ENCODE measurements at places on chromosomes 6 and 20. TPM values are rescaled to one million over a fixed set of nuclear protein-coding genes. Genes with fewer than 3 reads are reported as not detected.

The MMS22L gene
- 32.3 TPM for total RNA-seq

DNA sequence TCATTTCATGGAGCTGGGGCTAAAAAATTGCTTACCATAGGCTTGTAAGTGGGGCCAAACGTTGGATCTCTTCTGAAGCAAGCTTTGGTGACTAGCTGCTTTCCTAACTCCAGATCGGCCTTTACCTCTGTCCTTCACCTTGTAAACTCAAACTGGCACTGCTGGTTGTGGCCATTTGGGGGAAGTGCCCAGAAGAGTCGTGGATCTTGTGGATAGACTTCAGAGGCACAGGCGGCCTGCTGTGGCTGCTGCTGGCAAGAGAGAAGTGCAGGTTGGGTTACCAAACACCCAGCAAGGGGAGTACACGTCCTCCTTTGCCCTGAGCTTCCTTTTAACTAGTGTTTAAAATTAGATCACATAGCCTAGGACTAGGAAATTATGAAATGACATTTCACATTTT, 36.8 kb upstream of the KLHL31 start:
- no peak for DNase-seq

- no peak for DNase-seq
These were observed 20.4 kb downstream of the ARMC2 start for GRCh38 chr6:108868647-108869046.

DNA sequence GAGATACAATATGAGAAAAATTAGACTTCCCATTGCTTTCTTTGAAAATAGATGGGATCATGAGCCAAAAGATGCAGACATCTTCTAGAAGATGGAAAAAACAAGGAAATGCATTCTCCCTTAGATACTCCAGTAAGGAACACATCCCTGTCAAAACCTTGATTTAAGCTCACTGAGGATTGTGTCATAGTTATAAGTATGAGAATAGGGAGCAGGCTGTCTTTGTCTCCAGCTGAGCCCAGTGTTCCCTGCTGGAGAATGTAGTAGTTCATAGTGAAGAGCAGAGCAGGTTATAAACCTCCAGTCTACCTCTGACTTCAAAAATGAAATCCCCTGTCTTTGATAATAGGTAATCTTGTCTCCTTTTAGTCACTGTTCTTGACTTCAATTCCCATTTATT, 589.9 kb downstream of the PHF3 start:
- DNase-seq, result no peak

- no peak for DNase-seq
These were observed 56.1 kb downstream of the ADAT2 start for GRCh38 chr6:143394389-143394788.

Data from urinary bladder (tissue), 4 donors.